Karpas-422 (cell line): ENCODE measurements at places on chromosomes 4 and X. TPM values are rescaled to one million over a fixed set of nuclear protein-coding genes. Genes with fewer than 3 reads are reported as not detected.

DNA sequence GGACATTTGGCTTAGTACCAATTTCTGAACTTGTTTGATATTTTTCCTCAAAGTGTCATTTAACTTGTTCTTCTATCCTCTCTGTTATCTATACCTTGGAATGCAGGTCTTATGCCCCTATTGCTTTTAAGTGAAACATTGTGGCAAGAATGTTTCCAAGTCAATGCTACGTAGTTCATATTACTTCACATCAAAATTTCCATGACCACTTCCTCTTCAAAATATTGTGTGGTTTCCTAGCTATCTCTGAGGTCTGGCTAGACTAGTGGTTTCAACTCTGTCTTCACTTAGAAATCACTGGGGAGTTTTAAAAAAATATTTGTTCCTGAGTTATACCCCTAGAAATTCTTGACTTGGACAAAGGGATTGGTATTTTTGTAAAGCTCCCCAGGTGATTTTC lies 20.2 kb upstream of the RASGEF1B start:
- no peak for DNase-seq

SMARCAD1 gene
- 44.6 and 76.7 TPM in 2 replicates for total RNA-seq

DNA sequence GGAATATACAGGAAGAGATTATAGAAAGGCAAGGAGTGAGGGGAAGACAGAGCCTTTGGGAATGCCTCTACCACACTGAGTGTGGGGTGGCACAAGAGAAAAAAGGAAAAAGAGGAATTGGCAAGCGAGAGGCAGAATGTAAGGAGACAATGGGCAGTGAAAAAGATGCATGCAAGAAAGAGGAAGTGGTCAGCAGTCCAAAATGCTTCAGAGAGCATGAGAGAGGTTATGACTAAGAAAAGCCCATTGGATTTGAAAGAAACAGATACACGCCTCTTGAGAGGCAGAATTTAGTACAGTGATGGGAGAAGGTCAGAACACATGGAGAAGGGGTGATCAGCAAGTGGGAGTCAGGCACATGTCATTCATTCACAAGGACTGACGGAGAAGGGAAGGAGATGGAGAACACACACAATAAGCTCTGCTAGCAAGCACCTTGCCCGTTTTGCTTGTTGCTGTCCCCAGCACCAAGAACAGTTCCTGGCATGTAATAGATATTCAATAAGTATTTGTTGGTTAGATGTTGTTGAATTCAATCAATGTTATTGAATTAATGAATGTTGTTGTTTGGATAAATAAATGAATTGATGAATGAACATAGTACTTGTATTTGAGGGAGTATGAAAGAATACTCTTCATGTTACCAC lies 6.3 kb downstream of the DCHS2 start:
- DNase-seq: peak; percentile 54

GRCh38 chr4:182695009-182695408 lies 222.2 kb downstream of the DCTD start:
- DNase-seq: no peak

RPGR gene
- total RNA-seq: 11.4 and 23.9 TPM in 2 replicates

DNA sequence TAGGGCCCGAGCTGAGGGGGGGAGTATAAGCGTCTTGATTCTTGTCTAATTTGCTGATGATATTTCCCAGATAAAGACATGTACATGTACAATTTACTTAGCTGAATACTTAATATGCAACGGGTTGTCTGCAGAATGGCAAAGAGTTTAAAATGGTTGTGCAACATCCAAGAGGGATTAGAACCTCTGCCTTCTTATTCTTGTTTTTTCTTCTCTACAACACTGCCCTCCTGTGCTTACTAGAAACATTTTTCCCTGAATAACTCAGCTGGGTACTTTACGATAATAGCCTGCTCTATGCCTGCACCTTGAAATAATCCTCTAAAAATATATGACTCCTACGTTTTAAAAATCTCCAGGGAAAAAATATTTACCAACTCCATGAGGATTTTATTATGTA lies 41.8 kb downstream of the INTS12 start:
- DNase-seq: peak; percentile 73

GRCh38 chr4:144578681-144579080 lies 67.3 kb upstream of the HHIP start:
- no peak for DNase-seq

DNA sequence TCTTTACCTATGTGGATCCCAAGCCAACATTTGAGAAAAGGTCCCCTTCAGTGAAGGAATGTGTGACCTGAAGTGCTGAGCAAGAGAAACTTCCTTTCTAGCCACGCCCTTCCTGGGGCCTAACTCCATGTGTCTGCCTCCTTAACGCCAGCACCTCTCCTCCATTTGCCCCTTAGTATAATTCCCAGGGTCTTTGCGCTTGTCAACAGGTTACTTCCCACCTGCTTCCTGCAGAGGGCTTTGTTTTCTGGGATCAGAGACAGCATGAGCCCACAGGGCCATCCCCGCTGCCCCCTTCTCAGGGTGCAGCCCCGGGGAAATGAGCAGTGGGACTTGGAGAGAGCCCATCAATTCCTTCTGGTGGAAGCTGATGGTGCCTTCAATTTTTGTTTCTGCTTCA lies 45.9 kb upstream of the DRD5 start:
- no peak for DNase-seq

DNA sequence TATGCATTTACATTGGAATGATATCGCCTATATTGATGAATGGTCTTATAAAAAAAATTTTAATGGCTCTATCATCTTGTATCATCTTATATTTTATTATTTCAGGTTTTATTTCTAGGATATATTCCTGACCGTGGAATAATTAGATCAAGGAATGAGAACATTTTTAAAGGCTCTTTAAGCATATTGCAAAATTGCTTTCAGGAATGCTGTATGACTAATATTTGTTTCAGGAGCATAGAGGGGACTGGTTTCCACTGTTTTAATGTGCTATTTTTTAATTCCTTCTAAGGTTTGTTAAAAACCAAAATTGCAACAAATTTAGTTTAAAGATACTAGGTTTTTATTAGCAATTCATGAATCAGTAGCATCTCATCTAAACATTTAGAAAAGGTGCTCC lies 120.2 kb downstream of the BMPR1B start:
- no peak for DNase-seq

- DNase-seq: no peak
Measured at GRCh38 chr4:108693819-108694218, 43.4 kb downstream of the OSTC start.

NCAPG gene
- 21.0 and 46.3 TPM in 2 replicates for total RNA-seq

DOK7 gene
- 1.6 and 10.4 TPM in 2 replicates for total RNA-seq

DNA sequence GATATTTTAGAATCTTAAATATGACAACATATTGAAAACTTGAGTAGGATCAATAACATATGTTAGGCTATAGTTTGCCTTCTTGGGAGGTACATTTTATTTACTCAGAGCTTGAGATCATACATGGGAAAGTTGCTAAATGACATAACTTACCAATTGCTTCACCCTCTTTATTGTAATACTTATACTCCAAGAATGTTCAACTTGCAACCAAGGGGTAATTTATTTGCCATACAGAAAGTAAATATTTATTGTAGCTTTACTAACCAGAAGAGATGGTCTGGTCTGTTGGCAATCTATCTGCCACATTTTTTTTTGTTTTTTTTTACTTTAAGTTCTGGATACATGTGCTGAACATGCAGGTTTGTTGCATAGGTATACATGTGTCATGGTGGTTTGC lies 426.6 kb downstream of the ARHGAP24 start:
- DNase-seq: no peak

DNA sequence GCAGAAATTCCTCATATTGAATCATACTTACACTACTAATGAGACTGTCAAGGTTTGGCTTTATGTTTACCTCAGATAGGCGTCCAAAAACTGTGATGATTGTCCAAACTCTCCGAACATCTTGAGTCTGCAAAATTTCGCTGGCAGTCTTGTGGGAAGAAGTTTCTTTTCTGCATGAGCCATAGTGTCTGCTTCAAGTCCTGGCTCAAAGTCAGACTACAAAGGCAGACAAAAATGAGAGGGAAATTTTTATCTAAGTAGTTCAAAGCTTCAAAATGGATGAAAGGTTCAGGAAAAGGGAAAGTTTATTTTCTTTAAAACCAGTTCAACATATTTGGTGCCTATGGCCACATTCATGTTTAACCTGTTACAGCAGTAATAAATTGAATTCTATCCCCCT lies 40.7 kb downstream of the PALLD start:
- DNase-seq: no peak

GRCh38 chrX:7146020-7146702 lies 1.4 kb upstream of the STS start:
- no peak for DNase-seq

PARM1 gene
- total RNA-seq: 37.6 and 65.0 TPM in 2 replicates
